ENCODE measurements at places on chromosomes 3 and 15.

- no peak for DNase-seq
These were observed 85.9 kb upstream of the GPR149 start for GRCh38 chr3:154515921-154516320.

DNA sequence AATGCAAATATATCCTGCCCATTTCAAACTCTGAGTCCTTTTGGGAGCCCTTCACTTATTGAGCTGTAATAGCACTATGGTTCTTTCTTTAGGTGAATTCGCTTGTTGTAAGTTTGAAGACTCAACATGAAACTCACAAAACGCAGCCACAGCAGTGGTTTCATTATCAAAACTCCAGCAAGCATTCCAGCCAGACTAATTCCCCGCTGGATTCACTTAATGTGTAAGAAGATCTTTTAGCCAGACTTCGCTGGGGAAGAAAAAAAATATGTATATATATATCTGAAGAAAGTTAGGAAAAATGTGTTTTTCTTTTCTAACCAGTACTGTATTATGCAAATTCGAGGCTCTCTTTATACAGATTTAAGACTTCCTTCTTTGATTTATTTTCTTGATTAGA, 241.1 kb downstream of the WNT5A start:
- DNase-seq, result no peak

DNA sequence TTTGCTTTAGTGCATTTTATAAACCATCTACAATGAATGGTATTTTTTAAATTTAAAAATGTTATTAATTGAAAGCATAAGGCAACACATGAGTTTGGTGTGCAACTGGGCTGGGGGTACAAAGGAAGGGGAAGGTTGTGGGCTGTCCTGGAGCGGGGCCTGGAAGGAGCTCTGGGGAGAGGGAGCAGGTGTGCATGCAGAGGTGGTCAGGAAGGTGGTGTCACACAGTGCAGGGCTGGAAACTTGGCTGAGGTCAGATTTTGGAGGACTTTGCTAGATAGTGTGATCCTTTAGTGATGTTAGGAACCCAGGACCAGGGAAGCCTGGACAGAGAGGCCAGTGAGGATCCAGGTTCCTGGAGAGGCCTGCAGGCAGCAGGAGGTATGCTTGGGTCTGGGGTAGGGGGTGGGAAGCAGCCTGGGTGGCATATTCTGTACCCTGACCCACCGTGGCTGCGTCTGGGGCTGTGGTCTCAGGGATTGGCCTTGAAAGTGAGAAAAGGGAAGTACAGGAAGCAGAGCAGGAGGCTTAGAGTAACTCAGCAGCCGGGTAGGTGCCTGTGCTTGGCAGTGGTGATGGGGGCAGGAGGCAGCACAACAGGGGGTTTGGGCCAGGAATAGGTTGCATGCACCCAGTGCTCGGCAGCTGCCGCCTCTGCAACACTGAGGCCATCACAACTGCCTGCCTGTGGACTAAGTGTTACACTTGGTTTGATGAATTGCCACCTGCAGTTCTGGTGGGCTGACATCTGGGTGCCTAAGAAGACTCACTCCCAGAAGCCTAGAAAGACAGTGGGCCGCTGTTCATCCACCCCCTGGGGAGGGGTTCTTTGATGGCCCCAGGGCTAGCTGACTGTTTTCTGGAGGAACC, 33.0 kb downstream of the KY start:
- DNase-seq, result no peak

DNA sequence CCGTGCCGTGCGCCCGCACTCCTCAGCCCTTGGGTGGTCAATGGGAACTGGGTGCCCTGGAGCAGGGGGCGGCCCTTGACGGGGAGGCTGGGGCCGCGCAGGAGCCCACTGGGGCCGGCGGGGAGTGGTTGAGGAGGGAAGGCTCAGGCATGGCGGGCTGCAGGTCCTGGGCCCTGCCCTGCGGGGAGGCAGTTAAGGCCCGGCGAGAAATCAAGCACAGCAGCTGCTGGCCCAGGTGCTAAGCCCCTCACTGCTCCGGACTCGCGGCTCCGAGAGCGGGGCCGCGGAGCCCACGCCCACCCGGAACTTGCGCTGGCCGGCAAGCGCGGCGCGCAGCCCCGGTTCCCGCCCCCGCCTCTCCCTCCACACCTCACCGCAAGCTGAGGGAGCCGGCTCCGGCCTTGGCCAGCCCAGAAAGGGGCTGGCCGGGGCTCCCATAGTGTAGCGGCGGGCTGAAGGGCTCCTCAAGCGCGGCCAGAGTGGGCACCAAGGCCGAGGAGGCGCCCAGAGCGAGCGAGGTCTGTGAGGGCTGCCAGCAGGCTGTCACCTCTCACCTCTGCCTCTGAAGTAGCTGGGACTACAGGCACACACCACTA, 7.8 kb downstream of the GP9 start:
- DNase-seq, result peak; percentile 73

- no peak for DNase-seq
These were observed 8.5 kb upstream of the HACD2 start for GRCh38 chr3:123593381-123593780.

DNA sequence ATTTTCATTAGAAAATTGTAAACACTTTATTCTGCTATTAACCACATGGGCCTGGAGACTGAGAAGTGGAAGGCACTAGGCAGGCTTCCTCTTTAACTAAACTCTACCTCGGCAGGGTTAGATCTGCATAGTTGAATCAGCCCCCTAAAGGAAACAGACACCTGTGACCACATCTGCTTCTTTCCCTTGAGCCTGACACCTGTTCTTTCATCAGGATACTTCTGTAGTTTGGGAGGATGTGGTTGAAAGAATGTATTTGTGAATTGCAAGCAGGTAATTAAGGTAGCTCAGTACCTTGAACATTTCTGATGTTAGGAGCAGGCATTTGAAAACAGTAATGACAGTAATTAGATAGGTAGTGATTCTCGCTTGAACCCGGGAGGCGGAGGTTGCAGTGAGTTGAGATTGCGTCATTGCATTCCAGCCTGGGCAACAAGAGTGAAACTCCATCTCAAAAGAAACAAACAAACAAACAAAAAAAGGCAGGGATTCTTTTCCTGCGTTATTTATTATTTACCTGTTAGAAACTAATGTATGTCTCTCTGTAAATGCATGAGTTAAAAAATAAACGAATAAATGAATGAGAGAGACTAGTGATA, 468.5 kb downstream of the NLGN1 start:
- no peak for DNase-seq

All from hematopoietic multipotent progenitor cell treated with erythropoietin and hydrocortisone succinate and interleukin-3 and kit ligand, for 4 days (in vitro differentiated cells).